Uterus (tissue), 4 donors: ENCODE measurements at places on chromosomes 16 and 17.

DNA sequence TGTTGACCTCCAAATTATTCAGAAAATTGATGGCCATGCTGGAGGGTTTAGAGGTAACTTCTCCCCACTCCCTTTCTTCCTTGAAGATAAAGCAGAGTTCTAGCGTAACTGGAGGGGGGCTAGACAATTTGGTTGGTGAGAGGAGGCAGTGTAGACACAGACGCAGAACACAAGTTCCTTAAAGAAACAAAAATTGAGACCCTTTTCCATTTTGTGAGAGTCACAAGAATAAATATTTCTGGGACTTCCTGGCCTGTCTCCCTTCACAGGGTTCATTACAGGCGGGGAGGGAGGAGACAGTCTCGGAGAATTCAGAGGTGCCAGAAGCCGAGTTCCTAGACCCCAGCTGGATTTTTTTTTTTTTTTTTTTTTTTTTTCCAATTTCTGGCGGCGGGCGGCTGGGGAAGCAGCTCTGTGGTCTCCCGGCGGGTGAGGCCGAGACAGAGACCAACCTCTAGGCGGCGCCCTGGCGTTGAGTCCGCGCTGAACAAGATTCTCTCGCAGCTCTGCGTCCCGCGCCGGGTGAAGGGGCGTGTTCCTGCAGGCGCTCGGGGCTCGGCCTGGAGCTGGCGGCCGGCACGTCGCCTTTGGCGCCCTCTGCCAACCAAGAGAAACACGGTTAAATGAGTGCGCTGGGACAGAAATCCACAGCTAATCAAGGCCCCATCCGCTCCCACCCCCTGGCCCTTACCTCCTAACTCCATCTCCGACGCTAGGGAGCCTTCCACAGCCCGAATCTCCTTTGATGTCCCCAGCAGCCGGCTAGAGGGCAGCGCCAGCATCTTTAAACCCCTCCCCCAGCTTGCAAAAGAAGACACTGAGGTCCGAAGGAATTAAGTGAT is 10.2 kb upstream of the HOXB9 start:
- H3K27me3 ChIP-seq = peaks cover 14% of the 10 kb centered on the region
- H3K4me3 ChIP-seq = no peak overlapping the region
- no peaks in the 10 kb centered on the region for H3K4me1 ChIP-seq
- H3K36me3 ChIP-seq = no peaks in the 10 kb centered on the region
- DNase-seq = peak; percentile 46

GRCh38 chr17:10777131-10777807 is 26.6 kb downstream of the TMEM238L start:
- no peak overlapping the region for H3K27ac ChIP-seq
- H3K27me3 ChIP-seq = no peaks in the 10 kb centered on the region
- no peak overlapping the region for H3K4me3 ChIP-seq
- no peak for DNase-seq
- H3K4me1 ChIP-seq = no peaks in the 10 kb centered on the region
- no peaks in the 10 kb centered on the region for H3K36me3 ChIP-seq

DNA sequence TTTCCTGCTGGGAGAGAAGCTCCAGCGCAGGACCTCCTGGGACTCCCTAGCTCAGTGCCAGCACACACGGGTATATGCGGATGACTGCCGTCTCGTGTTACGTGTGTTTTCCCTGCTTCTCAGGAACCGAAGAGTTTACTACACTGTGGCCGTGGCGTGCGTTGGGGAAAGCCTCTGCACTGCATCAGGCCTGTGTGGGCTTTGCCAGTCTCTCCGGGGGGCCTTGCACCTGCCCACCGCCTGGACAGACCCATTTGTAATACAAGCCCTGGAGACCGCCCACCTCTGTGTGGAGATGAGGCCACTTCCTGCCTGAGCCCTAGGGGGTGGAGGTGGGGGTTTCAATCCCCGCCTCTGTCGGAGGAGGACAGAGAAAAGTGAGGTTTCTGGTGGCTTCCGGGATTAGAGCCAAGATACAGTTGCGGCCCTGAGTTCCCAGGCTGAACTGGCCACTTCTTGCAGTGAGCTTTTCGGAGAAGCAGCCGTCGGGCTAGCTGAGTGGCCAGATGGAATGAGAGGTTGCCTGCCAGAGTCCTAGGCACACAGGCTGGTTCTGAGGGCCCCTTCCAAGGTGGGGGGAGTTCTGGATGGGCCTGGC is 43.4 kb upstream of the GSE1 start:
- no peaks in the 10 kb centered on the region for H3K4me1 ChIP-seq
- no peaks in the 10 kb centered on the region for H3K36me3 ChIP-seq
- H3K27ac ChIP-seq = no peak overlapping the region

GRCh38 chr17:79997011-79997660 is 38.5 kb downstream of the TBC1D16 start:
- peaks cover 6% of the 10 kb centered on the region for H3K4me1 ChIP-seq
- H3K27me3 ChIP-seq = no peaks in the 10 kb centered on the region
- no peaks in the 10 kb centered on the region for H3K36me3 ChIP-seq
- no peak overlapping the region for H3K27ac ChIP-seq
- no peak for DNase-seq

- no peak overlapping the region for H3K4me3 ChIP-seq
- H3K36me3 ChIP-seq = no peaks in the 10 kb centered on the region
- no peak overlapping the region for H3K27ac ChIP-seq
- peak; percentile 77 for DNase-seq
- no peaks in the 10 kb centered on the region for H3K4me1 ChIP-seq
Measured at GRCh38 chr16:80938004-80938878, 68.4 kb downstream of the CMC2 start.

GRCh38 chr17:69712801-69713311 is 298.4 kb downstream of the MAP2K6 start:
- no peaks in the 10 kb centered on the region for H3K36me3 ChIP-seq
- H3K27ac ChIP-seq = no peak overlapping the region
- H3K27me3 ChIP-seq = no peaks in the 10 kb centered on the region

- H3K27me3 ChIP-seq = peaks cover 3% of the 10 kb centered on the region
- no peak overlapping the region for H3K4me3 ChIP-seq
- no peaks in the 10 kb centered on the region for H3K4me1 ChIP-seq
- no peak overlapping the region for H3K27ac ChIP-seq
- DNase-seq = no peak
Measured at GRCh38 chr16:86679490-86679889, 101.1 kb downstream of the FOXL1 start.

GRCh38 chr17:2990396-2990795 is 73.0 kb downstream of the OR1D5 start:
- H3K27me3 ChIP-seq = no peaks in the 10 kb centered on the region
- H3K4me3 ChIP-seq = no peak overlapping the region
- no peak overlapping the region for H3K27ac ChIP-seq
- H3K4me1 ChIP-seq = no peaks in the 10 kb centered on the region
- no peaks in the 10 kb centered on the region for H3K36me3 ChIP-seq
- DNase-seq = no peak

DNA sequence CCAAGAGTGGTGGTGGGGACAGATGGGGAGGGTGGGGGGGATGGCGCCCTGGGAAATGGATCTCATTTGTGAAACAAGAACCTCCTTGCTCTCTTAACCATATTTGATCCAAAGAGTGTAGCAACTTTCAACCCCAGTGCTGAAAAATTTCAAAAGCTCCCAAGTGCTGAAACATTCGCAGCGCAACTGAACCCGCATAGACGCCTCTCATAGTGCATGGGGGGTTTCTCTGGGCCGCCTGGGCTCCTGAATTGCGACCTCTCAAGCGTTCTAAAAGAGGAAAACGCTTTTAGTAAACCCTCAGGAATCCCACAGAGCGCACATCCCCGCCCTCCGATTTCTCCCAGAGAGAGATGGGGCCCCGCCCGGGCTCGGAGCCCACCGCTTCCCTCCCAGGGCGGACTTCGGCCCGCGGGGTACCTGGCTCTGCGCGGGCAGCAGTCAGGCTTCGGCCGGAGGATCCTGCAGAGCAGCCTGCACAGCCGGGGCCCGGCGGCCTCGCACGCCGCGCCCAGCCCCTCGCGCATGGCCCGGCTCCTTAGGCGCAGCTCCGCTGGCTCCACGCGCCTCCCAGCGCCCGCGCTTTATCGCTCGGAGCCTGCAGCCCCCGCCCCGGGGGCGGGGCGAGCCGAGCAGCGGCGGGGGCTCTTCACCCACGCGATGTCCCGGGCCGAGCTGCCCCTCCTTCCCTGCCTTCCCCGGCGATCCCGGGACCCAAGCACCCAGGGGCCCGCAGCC is 7.0 kb downstream of the NOS2 start:
- H3K4me3 ChIP-seq = no peak overlapping the region
- H3K27ac ChIP-seq = no peak overlapping the region
- H3K27me3 ChIP-seq = no peaks in the 10 kb centered on the region
- DNase-seq = no peak

GRCh38 chr16:30185683-30186421 is 2.5 kb downstream of the CORO1A start:
- H3K27me3 ChIP-seq = no peaks in the 10 kb centered on the region
- peak; percentile 30 for DNase-seq
- H3K4me3 ChIP-seq = no peak overlapping the region
- no peaks in the 10 kb centered on the region for H3K36me3 ChIP-seq
- H3K27ac ChIP-seq = no peak overlapping the region

GRCh38 chr17:44578947-44579346 is 21.7 kb downstream of the FZD2 start:
- no peak overlapping the region for H3K4me3 ChIP-seq
- H3K36me3 ChIP-seq = no peaks in the 10 kb centered on the region
- H3K27ac ChIP-seq = no peak overlapping the region

DNA sequence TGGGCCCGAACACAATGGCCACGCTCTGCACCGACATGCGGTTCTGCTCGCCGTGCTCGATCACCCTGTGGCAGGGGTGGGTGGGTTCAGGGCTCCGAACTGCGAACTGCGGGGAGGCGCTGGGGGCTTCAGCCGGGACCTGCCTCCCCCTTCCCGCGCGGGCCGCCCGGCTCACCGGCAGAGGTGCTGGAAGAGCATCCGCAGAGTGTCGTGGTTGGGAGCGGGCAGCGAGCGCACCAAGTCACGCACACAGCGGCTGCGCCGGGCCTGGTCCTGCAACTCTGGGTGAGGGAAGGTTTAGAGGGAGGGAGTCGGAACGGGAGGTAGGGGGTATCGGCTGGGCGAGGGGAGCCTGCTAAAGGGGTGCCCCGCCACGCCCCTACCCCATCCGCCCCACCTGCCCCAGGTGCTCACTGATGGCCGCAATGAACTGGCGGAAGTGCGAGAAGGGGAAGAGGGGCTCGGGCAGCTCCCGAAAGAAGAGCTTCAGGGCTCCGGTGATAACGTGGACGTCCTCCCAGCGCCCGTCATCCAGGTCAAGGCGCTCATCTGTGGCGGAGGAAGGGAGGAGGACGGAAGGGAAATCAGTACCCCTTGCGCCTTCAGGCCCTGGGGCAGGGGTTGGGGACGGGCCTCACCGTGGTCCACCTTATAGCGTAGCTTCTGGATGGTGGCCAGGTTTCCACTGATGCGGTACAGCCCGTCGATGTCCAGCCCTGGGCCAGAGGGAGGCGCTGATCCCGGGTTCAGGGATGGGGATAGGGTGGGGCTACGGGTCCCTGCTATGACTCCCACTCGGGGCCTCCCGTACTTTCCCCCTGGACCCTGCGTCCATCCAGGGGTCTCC is 36.9 kb downstream of the ARHGAP27 start:
- no peaks in the 10 kb centered on the region for H3K27me3 ChIP-seq
- no peak for DNase-seq
- no peaks in the 10 kb centered on the region for H3K4me1 ChIP-seq
- no peaks in the 10 kb centered on the region for H3K36me3 ChIP-seq
- no peak overlapping the region for H3K27ac ChIP-seq

- H3K4me1 ChIP-seq = no peaks in the 10 kb centered on the region
- DNase-seq = no peak
- H3K27me3 ChIP-seq = no peaks in the 10 kb centered on the region
- H3K4me3 ChIP-seq = no peak overlapping the region
Measured at GRCh38 chr16:65218348-65218747, 96.5 kb upstream of the CDH11 start.

DNA sequence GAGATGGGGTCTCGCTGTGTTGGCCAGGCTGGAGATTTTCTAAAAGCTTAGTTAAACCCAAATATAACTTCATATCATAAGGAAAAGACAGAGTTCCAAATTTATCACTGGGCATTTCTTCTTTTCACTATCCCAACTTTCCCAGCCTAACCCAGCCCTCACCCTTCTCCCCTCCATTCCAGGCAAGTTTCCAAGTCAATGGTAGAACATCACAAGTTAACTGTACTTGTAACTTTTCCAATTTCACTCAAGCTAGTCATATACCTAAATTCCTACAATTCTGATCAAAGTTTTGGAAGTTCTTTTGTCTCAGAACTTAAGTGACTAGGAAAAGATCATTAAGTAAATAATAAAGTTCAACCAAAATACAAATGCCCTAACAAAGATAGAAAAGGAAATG is 61.2 kb downstream of the USP32 start:
- H3K4me3 ChIP-seq = no peak overlapping the region
- no peaks in the 10 kb centered on the region for H3K27me3 ChIP-seq
- no peaks in the 10 kb centered on the region for H3K4me1 ChIP-seq
- DNase-seq = no peak
- H3K27ac ChIP-seq = no peak overlapping the region

- no peak for DNase-seq
- no peaks in the 10 kb centered on the region for H3K27me3 ChIP-seq
- peaks cover 15% of the 10 kb centered on the region for H3K4me1 ChIP-seq
- peak overlapping the region; percentile 94 for H3K27ac ChIP-seq
- no peaks in the 10 kb centered on the region for H3K36me3 ChIP-seq
- peak overlapping the region; percentile 79 for H3K4me3 ChIP-seq
Measured at GRCh38 chr16:66751053-66751302, 431 bp downstream of the DYNC1LI2 start.
